Stimulated activated CD4-positive, alpha-beta T cell treated with anti-CD3 and anti-CD28 coated beads, Interleukin-1b, Interleukin-23, amount 100 ng/mL, for 48 hours (primary cell): ENCODE measurements at places on chromosomes 13 and 19.

DNA sequence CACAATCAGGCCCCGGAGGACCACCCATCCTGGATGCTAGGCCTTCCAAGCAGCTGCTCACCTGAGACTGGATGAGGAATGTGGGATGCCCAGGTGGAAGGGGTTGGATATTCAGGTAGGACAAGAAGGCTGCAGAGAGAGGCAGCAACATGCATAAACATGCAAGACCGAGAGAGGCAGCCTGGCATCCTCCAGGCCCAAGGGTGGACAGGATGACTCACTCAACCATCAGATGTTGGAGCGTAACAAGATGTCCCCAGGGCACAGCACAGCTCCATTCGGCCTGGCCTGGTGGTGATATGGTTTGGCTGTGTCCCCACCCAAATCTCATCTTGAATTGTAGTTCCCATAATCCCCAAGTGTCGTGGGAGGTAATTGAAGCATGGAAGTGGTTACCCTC, 10.0 kb upstream of the CABP5 start:
- DNase-seq = no peak

- DNase-seq = peak; percentile 89
Observed at GRCh38 chr19:39401549-39402345, 4.9 kb upstream of the ZFP36 start.

DNA sequence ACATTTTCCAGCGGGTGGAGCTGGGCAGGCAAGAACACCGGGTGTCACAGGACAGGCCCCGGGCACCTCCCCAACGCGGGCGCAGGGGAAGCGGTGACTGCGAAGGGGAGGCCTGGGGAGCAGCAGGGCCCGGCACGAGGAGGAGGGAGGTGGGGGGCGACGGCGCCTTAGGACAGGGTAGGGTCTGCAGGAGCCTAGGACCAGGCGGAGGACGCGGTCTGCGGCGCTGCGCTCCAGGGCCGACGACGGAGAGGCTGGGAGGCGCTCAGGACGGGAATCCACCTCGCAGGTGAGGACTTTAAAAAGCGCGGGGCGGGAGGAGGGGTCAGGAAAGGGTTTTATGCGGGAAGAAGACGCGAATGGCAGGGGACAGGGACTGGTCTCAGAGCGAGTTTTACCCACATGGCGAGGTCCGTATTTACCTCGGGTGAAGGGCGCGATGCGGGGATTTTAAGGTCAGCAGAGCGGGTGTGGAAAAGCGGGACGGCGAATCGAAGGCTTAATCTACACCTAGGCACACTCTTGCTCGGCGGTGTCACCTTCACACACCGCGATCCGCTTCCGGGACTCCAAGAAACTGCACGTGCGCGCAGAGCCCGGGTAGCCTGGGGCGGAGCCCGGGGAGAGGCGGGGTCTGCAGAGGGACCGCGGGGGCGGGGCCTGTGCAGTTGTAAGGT, 13.5 kb downstream of the ERVV-2 start:
- DNase-seq = peak; percentile 28

- DNase-seq = no peak
Observed at GRCh38 chr13:30394751-30395191, 27.5 kb upstream of the UBE2L5 start.

DNA sequence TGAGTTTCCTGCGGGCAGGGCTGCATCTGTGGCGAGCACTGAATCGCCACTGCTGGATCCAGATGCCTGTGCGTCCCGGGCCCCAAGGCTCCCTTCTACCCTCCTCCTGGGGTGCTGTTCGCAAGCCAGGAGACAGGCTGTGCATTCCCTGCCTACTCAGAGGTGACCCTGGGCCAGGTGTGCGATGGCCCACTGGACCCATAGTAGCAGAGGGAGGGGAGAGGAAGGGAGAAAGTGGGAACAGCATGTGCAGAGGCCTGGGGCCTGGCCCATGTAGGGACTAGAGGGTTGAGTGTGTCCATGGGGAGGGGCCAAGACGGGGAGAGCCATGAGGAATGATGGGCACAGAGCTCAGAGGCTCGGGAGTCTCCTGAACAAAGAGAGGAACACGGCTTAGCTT, 27.3 kb downstream of the CARM1 start:
- no peak for DNase-seq

GRCh38 chr13:89878904-89879303, 1468.6 kb upstream of the MIR17HG start:
- DNase-seq = no peak

- peak; percentile 94 for DNase-seq
Observed at GRCh38 chr19:19900729-19901444, at the start of gene ZNF93. TSS of gene ZNF93 (plus strand) at chr19:19900946. CDS start at chr19:19901089, 143 bp downstream.

DNA sequence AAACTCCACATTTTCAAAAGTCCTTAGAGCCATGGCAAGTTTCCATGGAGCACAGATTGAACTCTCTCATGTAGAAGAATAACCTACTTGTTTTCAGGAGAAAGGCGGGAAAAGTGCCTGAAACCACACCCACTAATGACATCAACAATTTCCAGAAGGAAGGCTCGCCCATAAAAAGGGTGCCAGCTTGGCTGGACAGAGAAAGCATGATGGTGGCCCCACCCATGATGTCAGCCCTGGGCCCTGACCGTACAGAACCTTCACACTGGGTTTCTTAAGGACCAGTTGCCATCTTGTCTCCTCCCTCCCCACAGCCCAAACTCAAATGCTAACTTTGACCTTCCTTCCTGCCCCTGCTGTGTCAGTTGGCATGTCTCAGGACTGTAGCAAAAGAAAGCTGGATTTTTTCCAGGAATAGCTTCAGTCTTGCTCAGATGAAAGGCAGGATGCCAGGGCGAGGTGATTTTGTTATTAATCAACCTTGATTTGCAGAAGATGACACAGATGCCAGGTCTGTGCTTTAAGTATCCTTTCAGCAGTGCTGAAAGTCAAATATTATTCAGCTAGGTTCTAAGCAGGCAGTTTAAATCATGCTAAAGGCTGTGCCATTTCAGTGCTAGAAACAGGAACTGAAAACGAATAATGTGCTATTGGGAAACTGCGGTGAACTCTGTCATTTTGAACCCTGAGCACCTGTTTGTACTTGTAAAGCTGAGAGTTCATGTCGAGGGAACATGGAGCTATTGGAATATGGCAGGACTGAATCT, 89.5 kb upstream of the RFC3 start:
- DNase-seq = no peak

GRCh38 chr13:93603043-93603442, 376.4 kb downstream of the GPC6 start:
- DNase-seq = no peak

DNA sequence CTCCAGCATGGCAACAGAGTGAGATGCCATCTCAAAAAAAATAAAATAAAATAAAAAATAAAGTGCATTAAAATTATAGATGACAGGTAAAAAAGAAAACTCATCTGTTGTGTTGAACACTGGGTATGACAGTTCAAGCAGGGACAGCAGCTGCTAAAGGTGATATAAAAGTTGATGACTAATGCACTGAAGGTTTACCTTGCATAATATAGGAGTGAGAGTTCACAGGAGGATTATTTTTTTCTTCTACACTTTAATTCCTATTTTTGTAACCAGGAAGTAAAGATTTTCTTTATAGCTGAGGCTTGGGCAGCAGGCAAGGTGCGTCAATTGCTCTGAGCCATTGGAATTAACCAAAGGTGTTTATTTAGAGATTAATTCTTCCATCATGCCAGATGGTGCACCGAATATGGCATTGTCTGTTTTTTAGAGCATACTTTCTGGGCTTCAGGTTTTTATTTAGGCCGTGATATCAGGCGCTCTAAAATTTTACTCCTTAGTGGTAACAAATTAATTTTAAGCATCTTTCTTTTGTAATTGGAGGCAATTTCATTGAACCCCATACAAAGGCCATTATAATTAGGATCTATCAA, 337.0 kb upstream of the SLC10A2 start:
- no peak for DNase-seq

- DNase-seq = no peak
Observed at GRCh38 chr19:46944918-46945628, 74.6 kb upstream of the NPAS1 start.

- DNase-seq = peak; percentile 36
Observed at GRCh38 chr13:44300895-44301638, 72.6 kb upstream of the SERP2 start.

DNA sequence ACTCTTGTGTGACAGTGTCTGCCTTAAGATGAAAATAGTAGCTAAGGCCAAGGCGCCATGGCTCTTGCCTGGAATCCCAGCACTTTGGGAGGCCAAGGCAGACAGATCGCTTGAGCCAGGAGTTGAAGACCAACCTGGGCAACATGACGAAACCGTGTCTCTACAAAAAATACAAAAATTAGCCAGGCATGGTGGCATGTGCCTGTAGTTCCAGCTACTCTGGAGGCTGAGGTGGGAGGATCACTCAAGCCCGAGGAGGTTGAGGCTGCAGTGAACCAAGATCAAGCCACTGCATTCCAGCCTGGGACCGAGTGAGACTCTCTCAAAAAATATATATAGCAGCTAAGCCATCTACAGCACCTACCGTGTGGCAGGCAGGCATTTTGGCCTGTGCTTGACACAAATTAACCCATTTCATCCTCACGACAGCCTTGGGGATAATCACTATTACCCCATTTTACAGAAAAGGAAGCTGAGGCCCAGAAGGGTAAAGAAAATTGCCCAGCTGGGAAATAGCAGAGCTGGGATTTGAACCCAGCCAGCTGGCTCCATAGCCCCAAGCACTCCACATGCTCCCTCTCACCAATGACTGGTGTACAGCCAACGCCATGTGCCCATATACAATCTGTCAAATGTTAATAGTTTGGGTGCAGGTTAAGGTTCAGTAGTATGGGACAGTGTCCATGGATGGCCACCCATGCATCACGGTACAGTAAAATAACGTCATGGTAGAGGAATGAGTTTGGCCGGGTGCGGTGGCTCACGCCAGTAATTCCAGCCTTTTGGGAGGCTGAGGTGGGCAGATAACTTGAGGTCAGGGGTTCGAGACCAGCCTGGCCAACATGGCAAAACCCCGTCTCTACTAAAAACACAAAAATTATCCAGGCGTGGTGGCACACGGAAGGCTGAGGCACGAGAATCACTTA, 3.1 kb downstream of the SLC1A5 start:
- no peak for DNase-seq

DNA sequence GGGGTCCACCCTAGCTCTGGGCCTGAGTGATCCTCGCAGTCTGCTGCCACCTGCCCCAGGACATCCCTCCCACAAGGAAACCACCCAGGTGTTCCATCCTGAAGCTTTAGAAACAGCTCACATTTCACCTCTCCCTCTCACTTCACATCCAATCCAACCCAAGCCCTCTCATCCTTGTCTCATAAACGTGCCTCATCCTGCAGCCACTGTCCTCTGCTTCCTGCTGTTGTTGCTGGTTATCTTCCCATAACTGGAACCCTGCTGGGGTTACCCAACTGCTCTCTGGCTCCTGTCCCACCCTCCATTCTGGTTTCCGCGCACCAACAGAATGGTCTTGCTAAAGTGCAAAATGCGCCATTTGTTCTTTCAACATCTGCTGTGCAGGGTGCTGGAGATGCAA, 59.7 kb upstream of the MTIF3 start:
- DNase-seq = no peak

DNA sequence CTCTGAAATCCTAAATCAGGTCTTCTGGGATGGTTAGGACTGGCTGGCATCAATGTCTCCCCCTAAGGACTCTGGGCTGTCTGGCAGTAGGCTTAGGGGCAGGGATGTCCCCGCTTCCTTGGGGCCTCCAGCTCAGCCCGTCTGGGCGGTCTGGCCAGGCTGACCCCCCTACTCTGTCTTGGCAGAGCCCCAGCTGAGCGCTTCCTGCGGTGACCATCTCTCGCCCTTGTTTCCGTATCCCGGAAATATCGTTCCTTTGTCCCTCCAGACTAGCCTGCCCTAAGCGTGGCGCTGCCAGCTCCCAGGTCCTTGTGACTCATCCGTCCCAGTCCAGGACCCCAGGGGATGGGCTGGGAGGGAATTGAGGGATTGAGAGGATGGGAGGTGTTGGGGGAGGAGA, 11.3 kb downstream of the GTPBP3 start:
- no peak for DNase-seq

- DNase-seq = no peak
Observed at GRCh38 chr13:59948686-59949085, 215.0 kb downstream of the DIAPH3 start.

- no peak for DNase-seq
Observed at GRCh38 chr13:106450991-106451390, 84.5 kb downstream of the EFNB2 start.

- DNase-seq = no peak
Observed at GRCh38 chr19:7970716-7971448, 27.4 kb upstream of the TIMM44 start.

- DNase-seq = no peak
Observed at GRCh38 chr13:28325022-28325421, 169.9 kb downstream of the FLT1 start.

DNA sequence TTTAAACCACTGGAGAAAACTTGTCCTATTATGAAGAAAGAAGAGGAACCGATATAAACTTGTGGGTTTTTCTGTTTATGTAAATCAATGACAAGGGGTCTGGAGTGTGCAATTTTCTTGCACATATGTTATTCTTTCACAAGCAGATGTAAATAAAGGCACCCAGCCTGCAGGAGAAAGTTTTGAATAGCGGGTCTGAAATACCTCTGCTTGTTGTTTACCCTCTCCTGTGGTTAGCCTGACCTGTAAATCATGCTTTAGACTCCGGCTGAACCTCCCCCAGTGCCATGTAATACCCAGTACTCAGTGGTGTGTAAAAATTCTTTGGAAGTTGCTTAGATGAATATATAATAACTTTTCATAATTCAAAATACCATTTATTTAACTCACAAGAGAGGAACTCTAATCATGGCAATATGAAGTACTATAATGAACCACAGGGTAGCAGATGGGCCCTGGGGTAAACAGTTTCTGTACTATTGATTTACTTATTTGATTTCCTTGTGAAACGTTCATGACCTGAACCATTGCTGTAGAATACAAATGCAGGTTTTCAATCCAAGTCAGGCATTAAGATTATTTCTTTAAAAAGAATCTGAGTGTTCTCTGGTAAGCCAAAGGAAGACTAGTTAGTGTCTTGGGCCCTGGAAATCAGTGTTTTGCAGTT, 245.1 kb downstream of the LMO7 start:
- no peak for DNase-seq

DNA sequence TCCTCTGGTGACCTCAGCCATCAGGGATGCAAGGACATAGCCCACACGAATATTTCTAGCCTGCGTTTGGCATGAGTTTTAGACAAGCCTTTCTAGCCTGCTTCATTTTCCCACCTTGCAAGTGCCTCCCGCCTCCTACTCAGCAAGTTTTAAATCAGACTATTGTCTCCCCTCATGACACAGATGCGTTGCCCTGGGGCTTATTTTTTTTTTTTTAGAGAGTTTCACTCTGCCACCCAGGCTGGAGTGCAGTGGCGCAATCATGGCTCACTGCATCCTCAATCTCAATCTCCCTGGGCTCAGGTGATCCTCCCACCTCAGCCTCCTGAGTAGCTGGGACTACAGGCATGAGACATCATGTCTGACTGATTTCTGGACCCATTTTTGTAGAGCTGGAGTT, 14.6 kb downstream of the GJB2 start:
- DNase-seq = no peak

GRCh38 chr19:41323430-41324125, 13.6 kb downstream of the CCDC97 start:
- DNase-seq = no peak

DNA sequence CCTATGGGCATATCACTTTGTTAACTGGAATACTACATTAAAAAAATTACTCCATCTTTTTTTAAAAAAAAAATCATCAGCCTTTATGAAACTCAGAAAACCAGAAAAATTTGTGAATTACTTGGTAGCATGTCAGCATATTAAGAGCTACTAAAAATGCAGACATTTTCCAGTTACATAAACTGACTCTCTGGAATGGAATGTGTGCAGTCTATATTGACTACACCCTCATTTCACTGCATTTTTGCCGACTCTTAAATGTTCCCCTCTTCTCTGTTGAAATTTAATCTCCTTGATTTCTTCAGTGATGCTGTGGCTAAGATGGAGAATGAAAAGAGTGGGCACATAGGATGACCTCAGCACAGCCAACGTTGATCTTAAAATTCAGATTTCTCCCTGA, 393.8 kb downstream of the ITGBL1 start:
- no peak for DNase-seq
